ENCODE measurements at places on chromosomes 13 and 19.

DNA sequence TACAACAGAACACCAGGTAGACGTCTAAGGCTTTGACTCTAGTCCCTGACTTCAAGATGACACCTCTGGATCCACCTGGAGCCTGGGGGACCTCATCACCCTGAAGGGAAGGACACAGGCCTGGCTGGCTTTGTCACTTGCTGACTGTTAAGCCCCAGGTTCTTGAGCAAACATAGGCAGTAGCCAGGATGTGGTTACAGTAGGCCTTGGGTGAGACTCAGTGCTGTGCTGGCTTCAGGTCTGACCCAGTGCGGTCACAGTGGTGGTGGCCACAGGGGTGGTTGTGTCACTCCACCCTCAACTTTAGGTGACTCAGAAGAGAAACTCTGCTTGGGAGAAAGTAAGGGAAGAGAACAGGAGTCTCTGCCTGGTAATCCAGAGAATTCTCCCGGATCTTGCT lies 497.8 kb downstream of the UQCRFS1 start:
- DNase-seq: no peak

- DNase-seq: no peak
Observed at GRCh38 chr19:46720503-46721239, 3.8 kb upstream of the PRKD2 start.

DNA sequence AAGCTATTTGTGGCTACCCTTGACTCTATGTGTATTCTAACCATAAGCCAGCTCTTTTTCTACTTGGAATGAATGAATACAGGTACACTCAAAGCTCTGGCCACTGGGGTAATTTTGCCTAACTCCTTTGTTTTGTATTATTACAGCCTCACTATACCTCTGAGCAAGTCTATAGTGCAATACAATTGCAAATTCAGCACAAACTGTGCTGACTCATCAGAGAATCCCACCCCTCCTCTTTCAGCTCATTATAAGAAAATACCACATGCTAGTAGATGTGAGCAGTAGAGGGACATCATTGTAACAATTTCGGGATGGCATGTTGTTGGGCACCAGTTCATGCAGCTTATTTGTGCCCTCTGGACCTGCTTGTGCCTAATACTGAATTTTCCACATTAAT lies 1382.2 kb downstream of the SLITRK5 start:
- DNase-seq: no peak

GRCh38 chr13:103284466-103284865 lies 218.2 kb upstream of the SLC10A2 start:
- DNase-seq: no peak

DNA sequence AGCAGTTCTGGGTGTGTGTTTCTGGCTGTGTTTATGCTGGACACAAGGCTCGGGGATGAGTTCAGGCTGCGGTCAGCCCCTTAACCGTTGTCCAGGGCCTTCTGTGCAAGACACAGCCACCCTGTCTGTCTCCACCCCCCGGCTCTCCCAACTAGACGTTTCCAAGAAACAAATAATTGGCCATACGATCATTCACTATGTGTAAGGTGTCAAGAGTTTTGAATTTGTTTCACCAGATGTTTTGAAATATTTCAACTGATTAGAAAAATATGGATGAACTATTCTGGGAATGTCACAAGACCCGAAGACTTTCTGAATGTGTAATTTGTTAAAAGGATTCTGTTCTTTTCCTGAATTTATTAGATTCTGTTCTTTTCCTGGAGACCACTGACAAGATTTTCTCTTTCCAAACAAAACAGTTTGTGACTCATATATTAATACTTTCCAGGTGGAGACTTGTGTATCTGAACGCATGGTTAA lies 318.2 kb downstream of the MYO16 start:
- no peak for DNase-seq

GRCh38 chr19:49165865-49166301 lies 8.3 kb downstream of the TRPM4 start:
- DNase-seq: no peak

DNA sequence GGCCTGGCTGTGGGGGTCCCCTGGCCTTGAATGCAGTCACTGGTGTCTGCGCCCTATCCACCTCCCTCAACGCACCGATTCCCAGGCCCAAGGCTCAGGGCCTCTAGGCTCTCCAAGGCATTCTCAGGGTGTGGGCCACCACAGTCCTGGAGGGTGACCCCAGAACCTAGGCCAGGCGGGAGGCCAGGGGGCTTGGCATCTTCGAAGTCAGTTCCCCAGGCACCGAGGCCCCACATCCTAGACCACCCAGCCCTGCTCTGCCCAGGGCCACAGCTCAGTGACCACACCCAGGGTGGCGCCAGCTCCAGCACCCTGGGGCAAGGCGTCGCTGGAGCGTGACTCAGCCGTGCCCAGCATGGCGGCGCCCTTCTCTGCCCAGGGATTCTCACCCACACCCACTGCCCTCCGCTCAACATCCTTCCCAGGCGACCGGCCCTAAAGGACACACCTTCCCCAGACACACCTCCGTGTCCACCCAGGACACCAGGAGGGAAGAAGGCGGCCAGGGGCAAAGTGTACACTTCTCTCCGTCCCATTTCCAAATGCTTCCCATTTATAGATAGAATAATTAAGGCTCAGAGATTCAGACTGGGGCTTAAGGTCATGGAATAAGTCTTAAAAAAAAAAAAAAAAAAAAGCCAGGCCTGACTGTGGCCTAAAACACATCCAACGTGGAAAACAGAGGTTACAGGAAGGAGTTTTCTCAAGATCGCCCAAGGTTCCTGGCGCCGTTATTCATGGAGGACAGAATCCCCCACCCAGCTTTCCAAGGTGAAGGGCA lies 36.4 kb upstream of the NANOS3 start:
- peak; percentile 65 for DNase-seq

- DNase-seq: no peak
Observed at GRCh38 chr19:54209811-54210494, 9.3 kb downstream of the RPS9 start.

GRCh38 chr13:98939660-98940191 lies 38.1 kb downstream of the DOCK9 start:
- no peak for DNase-seq

DNA sequence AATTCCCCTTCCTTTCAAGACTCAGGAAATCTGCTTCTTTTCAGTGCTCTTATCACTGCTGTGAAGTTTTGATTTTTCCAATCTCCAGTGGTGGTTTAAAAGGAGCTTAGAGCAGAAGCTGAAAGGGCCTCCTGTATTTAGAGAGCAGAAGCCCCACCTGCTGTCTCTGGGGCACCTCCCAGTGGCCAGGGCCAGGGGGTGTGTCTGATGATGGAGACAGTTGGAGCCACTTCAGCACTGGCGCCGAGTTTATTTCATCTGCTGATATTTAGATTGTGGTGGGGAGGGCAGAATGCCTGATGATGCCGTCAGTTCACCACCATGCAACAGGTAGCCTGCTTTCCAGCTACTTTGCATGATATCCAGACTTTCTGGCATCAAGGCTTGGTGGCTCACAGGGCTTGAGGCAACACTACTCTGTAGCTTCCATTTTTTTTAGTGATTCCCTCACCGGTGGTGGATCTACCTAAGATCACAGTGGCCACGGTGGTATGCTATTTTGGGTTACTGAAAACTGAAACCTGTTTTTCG lies 371.9 kb downstream of the KCNRG start:
- peak; percentile 53 for DNase-seq

DNA sequence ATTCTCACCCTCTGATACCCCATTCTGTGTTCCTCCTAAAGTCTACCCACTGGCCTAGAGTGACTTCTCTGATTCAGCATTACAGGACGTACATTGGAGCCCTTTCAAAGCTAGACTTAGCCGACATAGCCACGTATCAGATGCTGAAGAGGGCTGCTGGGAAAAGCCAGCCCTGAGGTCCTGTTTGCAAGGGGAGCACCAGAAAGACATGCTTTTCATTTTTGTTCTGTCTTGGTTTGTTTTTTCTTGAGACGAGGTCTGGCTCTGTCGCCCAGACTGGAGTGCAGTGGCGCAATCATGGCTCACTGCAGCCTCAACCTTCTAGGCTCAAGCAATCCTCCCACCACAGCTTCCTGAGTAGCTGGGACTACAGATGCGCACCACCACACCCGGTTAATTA lies 6.3 kb upstream of the ZSWIM4 start:
- peak; percentile 59 for DNase-seq

All from CD4-positive, alpha-beta T cell treated with Interleukin-4 for 4 hours (primary cell).